ENCODE measurements at places on chromosomes 7 and 10. TPM values are rescaled to one million over a fixed set of nuclear protein-coding genes. Genes with fewer than 3 reads are reported as not detected.

The RNF32 gene
- total RNA-seq: 1.4 TPM

The ENKUR gene
- total RNA-seq: not detected

The AKR1C4 gene
- total RNA-seq: not detected

The TRIM24 gene
- 10.6 TPM for total RNA-seq

The GET4 gene
- total RNA-seq: 25.9 TPM

The GIMAP1 gene
- not detected for total RNA-seq

The MCU gene
- 39.5 TPM for total RNA-seq

The PNLIPRP1 gene
- not detected for total RNA-seq

The TLX1 gene
- not detected for total RNA-seq

The UBTD1 gene
- total RNA-seq: 3.8 TPM

The CALML5 gene
- total RNA-seq: not detected

The RSU1 gene
- 35.2 TPM for total RNA-seq

The UCN3 gene
- total RNA-seq: not detected

The ZNF680 gene
- 5.8 TPM for total RNA-seq

The PTF1A gene
- not detected for total RNA-seq

The ATOH7 gene
- total RNA-seq: not detected

The PNLIPRP3 gene
- not detected for total RNA-seq

The PAPOLB gene
- 0.30 TPM for total RNA-seq

Data from NCI-H460 (cell line).